ENCODE measurements at places on chromosomes 2 and 18.

GRCh38 chr2:129152514-129152913 lies 827.0 kb upstream of the RAB6C start:
- no peak for DNase-seq

DNA sequence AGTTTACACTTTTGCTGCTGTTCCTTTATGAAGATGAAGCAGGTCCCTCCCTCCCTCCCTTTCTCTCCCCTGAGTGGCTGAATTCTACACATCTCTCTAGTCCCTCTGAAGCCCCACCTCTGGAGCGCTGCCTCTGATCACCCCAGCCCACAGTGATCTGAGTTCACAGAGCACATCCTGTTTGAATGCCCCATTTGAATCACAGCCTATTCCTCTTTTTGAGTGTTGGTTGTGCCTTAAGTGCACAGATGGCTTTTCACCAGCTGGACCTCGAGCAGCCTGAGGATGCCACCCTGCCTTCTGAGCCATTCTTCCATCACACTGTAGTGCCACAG lies 87.1 kb downstream of the ITGB1BP1 start:
- DNase-seq, result no peak

- DNase-seq, result no peak
These were observed 26.9 kb downstream of the DNAH7 start for GRCh38 chr2:196041786-196042185.

- no peak for DNase-seq
These were observed 878.9 kb downstream of the CPS1 start for GRCh38 chr2:211435331-211435730.

- DNase-seq, result no peak
These were observed 4.2 kb downstream of the ERFE start for GRCh38 chr2:238162846-238163441.

DNA sequence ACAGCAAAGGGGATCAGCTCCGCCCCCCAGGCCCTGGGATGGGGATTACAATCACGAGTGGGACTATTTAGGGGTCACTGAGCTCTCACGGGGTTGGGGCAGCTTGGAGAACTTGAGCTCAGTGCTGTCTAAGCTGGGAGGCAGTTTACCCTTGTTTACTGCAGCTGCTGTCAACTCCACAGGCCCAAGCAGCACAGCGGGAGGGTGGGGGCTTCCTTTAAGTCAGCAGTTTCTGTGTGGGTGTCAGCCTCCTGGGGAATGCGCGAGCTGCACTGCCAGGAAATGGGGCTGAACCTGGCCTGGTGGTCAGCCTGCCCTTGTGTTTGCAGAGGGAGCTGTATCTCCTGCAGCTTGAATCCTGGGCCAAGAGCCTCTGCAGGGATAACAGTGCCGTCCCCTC lies 29.8 kb downstream of the TOGARAM2 start:
- no peak for DNase-seq

- DNase-seq, result no peak
These were observed 73.2 kb downstream of the DOCK10 start for GRCh38 chr2:224969095-224969494.

DNA sequence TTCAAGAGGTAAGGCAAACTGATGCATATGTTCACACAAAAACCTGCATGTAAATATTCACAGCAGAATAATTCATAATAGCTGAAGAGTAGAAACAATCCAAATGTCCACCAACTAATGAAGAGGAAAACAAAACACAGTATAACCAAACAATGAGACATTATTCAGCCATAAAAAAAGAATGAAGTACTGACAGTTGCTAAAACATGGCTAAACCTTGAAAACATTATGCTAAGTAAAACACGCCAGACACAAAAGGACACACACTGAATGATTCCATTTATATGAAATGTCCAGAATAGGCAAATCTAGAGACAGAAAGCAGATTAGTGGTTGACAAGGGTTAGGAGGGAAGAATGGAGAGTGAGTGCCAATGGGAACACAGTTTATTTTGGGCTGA lies 86.9 kb downstream of the SESTD1 start:
- no peak for DNase-seq

- DNase-seq, result no peak
These were observed 32.8 kb downstream of the COBLL1 start for GRCh38 chr2:164808776-164809175.

DNA sequence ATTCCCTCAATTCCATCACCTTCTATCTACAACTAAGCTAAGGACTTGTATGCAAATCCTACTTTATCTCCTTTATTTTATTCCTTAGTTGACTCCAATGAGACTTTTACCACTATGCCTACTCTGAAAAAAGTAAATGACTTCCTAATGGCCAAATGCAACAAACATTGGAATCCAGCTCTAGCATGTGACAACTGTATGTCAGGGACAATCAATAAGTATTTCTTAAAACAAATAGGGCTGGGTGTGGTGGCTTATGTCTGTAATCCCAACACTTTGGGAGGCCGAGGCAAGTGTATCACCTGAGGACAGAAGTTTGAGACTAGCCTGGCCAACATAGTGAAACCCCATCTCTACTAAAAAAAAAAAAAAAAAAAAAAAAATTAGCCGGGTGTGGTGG lies 21.8 kb downstream of the METTL4 start:
- no peak for DNase-seq

- no peak for DNase-seq
These were observed 255.6 kb downstream of the RDH14 start for GRCh38 chr2:18304849-18305248.

GRCh38 chr18:9803698-9804516 lies 81.9 kb upstream of the TXNDC2 start:
- DNase-seq, result no peak

- no peak for DNase-seq
These were observed 1752.4 kb upstream of the CELF4 start for GRCh38 chr18:39318008-39318407.

GRCh38 chr18:58275176-58275575 lies 231.2 kb downstream of the NEDD4L start:
- no peak for DNase-seq

- no peak for DNase-seq
These were observed 37.2 kb upstream of the POLE4 start for GRCh38 chr2:74921236-74921736.

DNA sequence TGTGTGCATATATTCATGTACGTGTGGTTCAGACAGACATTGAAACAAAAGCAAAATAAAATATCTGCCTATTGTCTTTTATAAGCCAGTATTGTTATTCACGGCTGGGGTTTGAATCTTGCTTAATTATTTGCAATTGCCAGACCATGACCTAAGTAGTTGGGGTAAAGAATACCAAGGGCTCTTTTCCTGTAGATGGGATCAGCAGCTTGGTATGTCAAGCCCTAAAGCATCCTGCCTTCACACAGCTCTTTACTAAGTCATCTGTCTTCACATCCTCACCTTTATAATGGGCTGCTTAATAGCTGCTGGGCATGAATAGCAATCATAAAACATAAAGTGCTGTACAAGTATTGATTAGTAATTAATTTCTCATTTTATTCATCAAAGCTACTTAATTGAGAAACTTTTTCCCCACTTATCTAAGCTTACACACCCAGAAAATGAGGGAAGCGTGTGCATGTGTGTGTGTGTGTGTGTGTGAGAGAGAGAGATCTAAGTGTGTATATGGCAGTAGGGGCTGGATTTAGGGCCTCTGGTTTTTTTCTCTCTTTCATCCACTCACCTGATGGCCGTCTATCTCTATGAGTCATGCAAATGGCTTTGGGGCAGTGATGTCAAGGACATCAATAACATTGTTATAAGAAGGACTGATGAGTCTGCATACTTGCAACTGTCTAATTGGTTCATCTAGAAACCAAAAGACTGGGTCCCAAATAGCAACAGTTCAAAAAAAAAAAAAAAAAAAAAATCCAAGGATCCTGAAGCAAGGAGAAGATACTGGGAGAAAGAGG lies 244.1 kb upstream of the TNP1 start:
- DNase-seq, result no peak

DNA sequence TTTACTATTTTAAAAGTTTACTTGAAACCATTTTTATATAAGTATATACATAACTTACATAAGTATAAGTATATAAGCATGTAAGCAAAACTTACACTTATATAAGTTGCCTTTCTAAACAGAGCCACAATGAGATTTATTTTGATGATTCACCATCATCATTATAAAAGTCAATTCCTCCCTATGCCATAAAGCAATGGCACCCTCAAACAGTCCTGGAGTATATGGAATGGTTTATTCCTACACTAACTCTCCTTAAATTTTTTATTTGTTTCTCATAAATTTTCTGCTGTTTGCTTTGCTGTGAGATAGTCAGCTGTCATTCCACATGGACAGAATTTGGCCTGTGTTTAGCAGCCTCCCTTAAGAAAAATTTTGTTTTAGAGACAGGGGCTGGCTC lies 114.2 kb downstream of the NAB1 start:
- no peak for DNase-seq

GRCh38 chr2:79801082-79801481 lies 288.2 kb downstream of the CTNNA2 start:
- DNase-seq, result no peak

- no peak for DNase-seq
These were observed 9.2 kb upstream of the HK2 start for GRCh38 chr2:74824679-74825078.

GRCh38 chr2:182240862-182241371 lies 185.9 kb downstream of the PDE1A start:
- no peak for DNase-seq

GRCh38 chr2:104945121-104945520 lies 91.2 kb downstream of the POU3F3 start:
- DNase-seq, result no peak

Measured in stimulated activated CD4-positive, alpha-beta T cell treated with anti-CD3 and anti-CD28 coated beads, Interleukin-1b, Interleukin-23, amount 100 ng/mL, for 24 hours (primary cell).